Cardiac septum (tissue), 1 donor: ENCODE measurements at places on chromosomes 3 and 15. TPM values are rescaled to one million over a fixed set of nuclear protein-coding genes. Genes with fewer than 3 reads are reported as not detected.
A peak's percentile ranks its signal among the peaks of the same experiment; 100 is the strongest.

Gene SAMMSON
- total RNA-seq: 0.27 TPM

Gene LRRC31
- total RNA-seq: not detected

DNA sequence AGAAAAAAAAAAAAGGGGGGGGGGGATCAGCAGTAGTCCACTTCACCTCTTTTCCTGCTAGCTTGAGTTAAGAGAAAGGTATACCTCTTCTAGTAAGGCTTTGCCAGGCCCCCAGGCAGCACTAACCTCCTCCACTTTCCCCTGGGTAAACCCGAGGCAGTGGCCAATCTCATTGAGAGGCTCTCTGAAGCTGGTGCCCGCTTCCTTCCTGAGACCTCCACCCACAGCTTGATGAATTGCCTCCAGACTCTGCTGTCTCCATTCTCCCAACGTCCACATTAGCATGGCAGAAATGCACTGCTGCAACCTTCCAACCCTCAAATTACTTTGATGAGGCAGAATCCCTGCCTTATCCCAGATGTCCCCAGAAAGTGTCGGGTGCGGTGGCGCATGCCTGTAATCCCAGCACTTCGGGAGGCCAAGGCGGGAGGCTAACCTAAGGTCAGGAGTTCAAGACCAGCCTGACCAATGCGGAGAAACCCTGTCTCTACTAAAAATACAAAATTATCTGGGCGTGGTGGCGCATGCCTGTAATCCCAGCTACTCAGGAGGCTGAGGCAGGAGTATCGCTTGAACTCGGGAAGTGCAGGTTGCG is 15.3 kb downstream of the RLBP1 start:
- peak; percentile 51 for DNase-seq

GRCh38 chr3:116302087-116302747 is 143.1 kb downstream of the LSAMP start:
- no peak for DNase-seq

DNA sequence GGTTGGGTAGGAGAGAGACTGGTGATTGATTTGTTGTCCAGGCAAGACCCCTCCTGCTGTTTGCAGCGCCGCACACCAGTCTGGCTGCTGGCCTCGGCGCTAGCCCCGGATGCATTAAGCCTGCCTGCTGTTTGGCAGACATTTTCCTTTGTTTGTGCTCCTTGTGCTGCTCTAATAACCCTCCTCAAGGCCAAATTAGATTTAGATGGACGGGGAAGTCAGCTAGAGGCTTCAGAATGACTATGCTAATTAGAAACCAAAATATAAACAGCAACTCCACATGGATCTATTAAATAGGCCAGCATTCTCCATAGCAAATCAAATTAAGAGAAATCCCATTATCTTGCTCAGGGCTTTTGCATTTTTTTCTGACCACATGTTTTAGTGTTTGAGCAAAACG is 445.2 kb downstream of the SQOR start:
- DNase-seq: no peak

GRCh38 chr3:171407759-171408158 is 52.4 kb downstream of the TNIK start:
- no peak for DNase-seq

GRCh38 chr15:83889995-83890394 is 236.1 kb downstream of the ADAMTSL3 start:
- DNase-seq: no peak

Gene MYRIP
- 0.70 TPM for total RNA-seq

GRCh38 chr15:57382969-57383368 is 6.7 kb downstream of the CGNL1 start:
- no peak for DNase-seq

Gene TUSC7
- total RNA-seq: not detected

- DNase-seq: no peak
Observed at GRCh38 chr3:129345971-129346370, 67.3 kb downstream of the HMCES start.

- no peak for DNase-seq
Observed at GRCh38 chr15:66294157-66294931, 976 bp downstream of the DIS3L start.

- no peak for DNase-seq
Observed at GRCh38 chr15:74937272-74937589, 642 bp downstream of the COX5A start.

Gene ITIH1
- total RNA-seq: 0.35 TPM

- peak; percentile 79 for DNase-seq
Observed at GRCh38 chr3:168249550-168250414, 154.1 kb upstream of the GOLIM4 start.

- DNase-seq: peak; percentile 74
Observed at GRCh38 chr3:48397767-48398681, 26.0 kb downstream of the FBXW12 start.

Gene PLCH1
- total RNA-seq: 0.16 TPM

Gene PPM1L
- 28.8 TPM for total RNA-seq

DNA sequence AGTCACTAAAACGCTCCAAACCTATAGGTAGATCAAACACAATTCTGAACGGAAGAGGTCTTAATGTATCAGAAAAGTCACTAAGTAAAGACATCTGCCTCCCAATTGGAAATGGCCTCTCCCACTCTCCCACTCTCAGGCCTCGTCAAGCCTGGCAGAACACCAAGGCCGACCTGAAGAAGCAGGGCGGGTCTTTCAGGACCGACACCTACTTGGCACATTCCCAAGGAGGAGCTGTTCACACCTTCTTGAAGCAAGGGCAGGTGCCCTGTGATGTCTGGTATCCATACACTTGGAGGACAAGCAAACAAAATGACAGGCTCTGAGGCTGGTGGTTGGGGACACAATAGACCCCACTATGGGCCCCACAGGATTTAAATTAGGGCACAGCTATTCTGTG is 30.0 kb downstream of the XXYLT1 start:
- no peak for DNase-seq

Gene ECE2
- total RNA-seq: 0.19 TPM

DNA sequence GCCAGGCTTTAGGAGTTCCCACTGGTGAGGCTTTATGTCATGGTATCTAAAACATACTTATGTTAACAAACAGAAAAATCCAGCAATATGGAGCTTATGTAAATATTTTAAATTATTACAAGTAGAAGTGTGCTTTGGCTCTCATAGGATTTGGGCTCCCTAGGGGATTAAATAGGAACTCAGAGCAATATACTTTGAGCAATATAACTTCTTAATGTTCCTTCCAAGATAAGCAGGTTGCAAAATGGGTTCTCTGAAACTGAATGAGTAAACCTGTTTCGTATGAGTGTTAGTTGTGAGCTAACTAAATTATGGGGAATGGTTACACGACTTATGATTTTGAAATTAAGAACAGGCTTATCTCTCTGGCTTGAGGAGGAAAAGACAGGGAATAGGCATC is 366.1 kb upstream of the ZNF385D start:
- no peak for DNase-seq

DNA sequence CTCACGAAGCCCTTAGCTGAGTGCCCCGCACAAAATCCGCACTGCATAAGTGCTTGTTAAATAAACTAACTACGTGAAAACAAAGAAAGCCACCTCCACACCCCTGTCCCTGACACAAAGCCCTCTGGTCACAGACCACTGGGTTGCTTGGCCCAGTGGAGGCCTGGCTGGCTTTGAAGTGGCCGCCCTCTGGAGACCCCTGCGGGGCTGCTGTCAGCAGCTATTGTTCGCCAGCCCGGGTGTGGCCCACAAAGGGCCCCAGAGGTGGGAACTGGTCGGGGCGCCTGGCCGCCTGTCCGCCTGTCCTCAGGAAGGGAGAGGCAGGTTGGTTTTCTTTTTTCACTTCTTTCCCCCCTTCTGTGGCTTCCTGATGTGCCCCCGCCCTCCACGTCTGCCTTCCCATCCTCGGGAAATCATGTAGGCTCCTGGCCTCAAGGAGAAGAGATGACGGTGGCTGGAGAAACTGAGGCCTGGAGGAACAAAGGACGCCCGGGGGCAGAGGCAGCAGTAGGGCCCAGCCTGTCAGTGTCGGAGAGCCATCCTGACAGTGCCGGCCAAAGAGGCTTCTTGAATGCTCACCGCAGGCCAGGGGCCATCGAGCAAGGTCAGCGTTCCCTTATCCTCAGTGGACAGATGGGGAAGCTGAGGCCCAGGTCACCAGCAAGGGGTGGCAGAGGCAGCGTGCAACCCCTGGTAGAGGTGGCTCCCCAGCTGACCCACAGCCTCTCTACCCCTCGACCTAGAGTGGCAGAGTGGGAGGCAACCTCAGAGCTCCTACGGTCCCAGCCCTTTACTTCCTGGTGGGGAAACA is 61.1 kb downstream of the SLC6A6 start:
- DNase-seq: no peak

DNA sequence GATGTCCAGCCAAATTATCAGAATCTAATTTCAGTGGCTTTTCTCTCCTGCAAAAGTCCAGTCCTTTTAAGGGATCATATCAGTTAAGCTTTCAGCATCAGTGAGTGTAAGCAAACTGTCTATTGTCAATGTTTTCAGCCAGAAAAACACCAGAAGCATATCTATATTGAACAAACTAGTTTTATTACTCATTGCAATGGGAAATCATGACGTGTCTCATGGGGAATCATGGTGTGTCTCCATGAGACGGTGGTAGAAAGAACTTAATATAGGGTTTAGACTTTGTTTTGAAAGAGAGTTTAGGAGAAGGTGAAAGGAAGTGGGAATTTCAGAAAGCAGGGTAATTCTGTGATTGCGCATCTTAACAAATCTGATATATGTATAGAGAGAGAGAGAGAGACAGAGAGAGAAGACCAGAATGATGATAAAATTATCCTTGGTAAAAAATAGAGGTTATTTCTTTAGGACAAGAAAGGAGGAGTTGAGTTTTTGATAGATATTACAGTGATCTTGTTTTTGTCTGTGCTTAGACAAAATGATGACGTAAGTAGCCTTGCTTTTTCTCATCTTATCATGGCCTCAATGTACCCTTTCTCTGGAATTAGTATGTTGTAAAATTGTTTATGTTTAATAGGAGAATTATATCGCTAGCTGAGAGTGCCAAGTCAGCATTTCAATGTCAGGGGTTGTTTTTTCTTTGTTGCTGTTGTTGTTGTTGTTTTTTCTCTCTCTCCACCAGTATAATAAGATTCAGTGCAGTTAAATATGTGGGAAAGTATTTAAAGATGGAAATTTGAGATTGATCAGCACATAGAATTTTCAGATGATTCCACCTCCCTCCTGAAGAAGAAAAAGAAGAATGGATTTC is 129.9 kb upstream of the OSTN start:
- no peak for DNase-seq

- peak; percentile 78 for DNase-seq
Observed at GRCh38 chr3:24521420-24522145, 26.9 kb upstream of the THRB start.

DNA sequence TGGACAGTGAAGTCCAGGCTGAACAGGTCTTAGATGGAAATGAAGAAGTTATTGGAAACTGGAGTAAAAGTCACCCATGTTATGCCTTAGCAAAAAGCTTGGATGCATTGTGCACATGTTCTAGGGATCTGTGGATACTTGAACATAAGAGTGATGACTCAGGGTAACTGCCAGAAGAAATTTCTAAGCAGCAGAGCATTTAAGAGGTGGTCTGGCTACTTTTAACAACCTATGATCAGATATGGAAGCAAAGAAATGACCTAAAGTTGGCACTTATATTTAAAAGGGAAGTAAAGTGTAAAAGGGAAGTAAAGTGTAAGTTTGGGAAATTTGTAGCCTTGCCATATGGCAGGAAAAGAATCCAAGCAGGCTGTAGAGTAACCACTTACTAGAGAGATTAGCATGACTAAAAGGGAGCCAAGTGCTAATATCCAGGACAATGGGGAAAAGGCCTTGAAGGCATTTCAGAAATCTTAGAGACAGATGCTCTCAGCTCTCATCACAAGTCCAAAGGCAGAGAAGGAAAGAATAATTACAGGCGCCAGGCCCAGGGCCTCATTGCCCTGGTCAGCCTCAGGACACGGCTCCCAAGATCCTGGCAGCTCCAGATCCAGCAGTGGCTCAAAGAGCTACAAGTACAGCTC is 73.9 kb upstream of the KCNH8 start:
- no peak for DNase-seq

GRCh38 chr3:99430348-99431134 is 207.9 kb upstream of the COL8A1 start:
- DNase-seq: no peak

- DNase-seq: no peak
Observed at GRCh38 chr3:3177861-3178497, 1.5 kb downstream of the CRBN start.

Gene PCLAF
- 0.19 TPM for total RNA-seq

Gene SAMD7
- not detected for total RNA-seq

- peak; percentile 60 for DNase-seq
Observed at GRCh38 chr3:194382196-194382891, 12.8 kb upstream of the LRRC15 start.

GRCh38 chr3:120684896-120685295 is 2.9 kb upstream of the HGD start:
- DNase-seq: no peak

Gene IL20RB
- 0.70 TPM for total RNA-seq

DNA sequence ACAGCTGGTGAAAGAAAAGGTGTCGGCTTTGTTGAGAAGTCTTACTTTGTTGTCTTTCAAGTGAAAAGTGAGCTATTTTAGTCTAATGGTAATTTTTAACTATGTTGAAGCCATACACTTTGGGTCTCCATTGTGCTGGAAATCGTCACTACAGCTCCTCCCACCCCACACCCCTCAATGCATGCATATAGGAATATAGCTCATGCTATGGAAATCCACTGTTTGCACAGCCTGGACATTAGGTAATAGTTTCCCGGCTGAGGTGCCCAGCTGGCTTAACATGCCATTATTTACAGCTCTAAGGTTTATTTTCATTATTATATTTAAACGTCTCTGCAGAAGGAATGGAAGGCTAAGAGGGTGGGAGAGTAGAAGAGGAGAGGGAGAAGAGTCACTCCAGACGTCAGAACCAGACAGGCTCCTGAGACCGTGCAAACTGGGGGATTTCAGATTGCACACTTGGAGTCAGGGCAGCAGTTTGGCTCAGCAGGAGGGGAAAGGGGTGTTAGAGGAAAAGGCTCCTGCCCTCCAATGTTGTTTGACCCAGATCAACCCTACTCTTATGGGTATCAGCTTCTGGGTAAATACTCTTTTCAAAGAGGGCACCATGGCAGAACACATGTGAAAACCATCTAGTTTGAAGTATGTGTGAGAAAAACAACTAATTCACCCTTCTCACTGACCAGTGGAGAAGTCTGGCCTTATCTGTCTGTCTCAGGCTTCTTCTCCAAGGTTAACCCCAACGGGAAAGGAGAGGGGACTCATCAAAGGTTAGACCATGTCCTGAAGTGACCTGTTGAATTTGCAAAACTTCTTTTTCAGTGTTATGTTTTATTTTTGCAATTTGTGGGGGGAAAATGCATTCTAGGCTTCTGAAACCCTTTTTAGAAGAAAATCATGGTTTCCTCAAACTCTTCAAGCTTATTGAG is 218.7 kb upstream of the CTDSPL start:
- no peak for DNase-seq

- no peak for DNase-seq
Observed at GRCh38 chr15:31214864-31215489, 111.7 kb upstream of the KLF13 start.

Gene TTLL13
- 0.16 TPM for total RNA-seq

Gene WDR72
- not detected for total RNA-seq

Gene PROS1
- total RNA-seq: 275 TPM
